GM10248 (cell line): ENCODE measurements at places on chromosomes 3 and 15.

- DNase-seq, result no peak
Observed at GRCh38 chr3:116591236-116591635, 118.3 kb upstream of the TUSC7 start.

- no peak for DNase-seq
Observed at GRCh38 chr3:185713015-185713414, 111.8 kb downstream of the IGF2BP2 start.

DNA sequence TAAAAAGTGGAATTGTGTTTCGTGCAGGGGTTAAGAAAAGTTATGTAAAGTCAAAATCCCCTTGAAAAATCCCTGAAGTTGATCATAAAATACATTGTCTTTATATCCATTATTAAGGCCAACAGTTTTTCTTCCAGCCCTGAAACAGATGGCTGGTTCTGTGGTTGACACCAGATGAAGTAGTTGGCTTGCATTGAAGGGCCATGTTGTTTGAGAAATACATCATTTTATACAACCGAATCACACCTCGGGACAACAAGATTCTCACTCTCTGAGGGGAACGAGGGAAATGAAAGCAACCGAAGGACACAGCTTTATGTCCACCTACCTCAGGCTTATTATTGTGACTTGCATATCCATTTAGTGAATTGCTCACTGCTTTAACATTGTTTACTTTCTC is 126.0 kb upstream of the MITF start:
- DNase-seq, result no peak

GRCh38 chr3:188531210-188531609 is 377.3 kb downstream of the LPP start:
- DNase-seq, result no peak

DNA sequence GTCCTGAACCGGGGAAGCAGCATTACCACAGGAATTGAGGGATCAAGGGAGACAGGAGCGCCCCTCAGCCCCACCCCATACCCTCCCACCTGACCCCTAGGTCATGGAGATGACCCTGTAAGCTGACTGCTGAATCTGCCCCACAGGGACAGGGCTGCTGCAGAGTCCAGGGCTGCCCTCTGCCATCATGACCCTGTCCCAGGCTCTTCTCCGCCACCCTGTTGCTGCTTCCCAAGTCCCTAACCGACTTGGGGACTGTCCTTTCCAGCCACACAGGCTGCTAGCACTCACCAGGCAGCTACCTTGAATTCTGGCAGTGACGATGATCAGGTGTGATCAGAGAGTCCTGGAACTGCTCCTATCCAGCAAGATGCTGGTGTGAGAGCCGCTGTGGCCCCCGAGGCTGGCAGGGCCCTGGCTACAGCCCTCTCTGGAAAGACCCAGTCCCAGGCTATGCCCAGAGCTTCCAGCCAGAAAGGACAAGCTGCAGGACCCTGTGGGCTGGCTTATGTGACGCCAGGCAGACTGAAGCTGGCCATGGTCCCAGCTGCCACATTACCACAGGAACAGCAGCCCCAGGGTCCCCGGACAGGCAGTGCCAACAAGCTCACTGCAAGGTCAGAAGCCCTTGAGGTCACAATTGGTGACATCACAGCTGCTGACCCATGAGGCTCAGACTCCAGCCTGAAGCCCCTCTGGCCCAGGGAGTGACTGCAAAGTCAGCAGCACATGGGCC is at the start of gene C3orf22:
Gene C3orf22 (minus strand): TSS at position 597 of the 736 bp plus-strand sequence. CDS start 5,542 bp downstream, outside the sequence.
- no peak for DNase-seq

GRCh38 chr15:52317688-52318087 is 22.1 kb upstream of the MYO5C start:
- no peak for DNase-seq

- DNase-seq, result no peak
Observed at GRCh38 chr15:49991587-49991986, 127.4 kb downstream of the ATP8B4 start.

- no peak for DNase-seq
Observed at GRCh38 chr3:101300073-101300472, 20.3 kb downstream of the IMPG2 start.

DNA sequence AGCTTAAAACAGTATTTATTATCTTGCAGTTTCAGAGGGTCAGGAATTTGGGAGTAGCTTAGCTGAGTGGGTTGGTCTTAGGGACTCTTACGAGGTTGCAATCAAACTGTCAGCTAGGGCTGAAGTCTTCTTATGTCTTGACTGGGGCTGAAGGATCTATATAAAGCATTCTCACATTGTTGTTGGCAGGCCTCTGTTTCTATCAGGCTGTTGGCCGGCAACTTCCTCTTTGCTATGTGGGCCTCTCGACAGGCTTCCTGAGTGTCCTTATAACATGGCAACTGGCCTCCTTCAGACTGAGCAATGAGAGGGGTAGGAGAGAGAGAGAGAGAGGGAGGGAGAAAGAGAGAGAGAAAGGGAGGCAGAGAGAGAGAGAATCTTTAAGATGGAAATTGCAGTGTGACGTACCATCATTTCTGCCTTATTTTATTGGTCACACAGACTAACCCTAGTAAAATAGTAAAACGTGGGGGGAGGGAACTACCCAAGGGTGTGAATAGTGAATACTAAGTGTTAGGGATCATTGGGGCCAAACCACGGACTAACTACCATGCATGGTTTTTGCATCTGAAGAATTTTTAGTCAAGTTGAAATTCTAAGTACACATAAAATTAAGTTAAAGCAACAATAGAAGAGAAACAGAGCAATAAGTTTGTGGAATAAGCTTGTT is 16.1 kb downstream of the FGF7 start:
- DNase-seq, result no peak

GRCh38 chr3:44468572-44469520 is 8.6 kb downstream of the ZNF445 start:
- DNase-seq, result no peak

- DNase-seq, result no peak
Observed at GRCh38 chr3:154236331-154236730, 88.0 kb downstream of the DHX36 start.

DNA sequence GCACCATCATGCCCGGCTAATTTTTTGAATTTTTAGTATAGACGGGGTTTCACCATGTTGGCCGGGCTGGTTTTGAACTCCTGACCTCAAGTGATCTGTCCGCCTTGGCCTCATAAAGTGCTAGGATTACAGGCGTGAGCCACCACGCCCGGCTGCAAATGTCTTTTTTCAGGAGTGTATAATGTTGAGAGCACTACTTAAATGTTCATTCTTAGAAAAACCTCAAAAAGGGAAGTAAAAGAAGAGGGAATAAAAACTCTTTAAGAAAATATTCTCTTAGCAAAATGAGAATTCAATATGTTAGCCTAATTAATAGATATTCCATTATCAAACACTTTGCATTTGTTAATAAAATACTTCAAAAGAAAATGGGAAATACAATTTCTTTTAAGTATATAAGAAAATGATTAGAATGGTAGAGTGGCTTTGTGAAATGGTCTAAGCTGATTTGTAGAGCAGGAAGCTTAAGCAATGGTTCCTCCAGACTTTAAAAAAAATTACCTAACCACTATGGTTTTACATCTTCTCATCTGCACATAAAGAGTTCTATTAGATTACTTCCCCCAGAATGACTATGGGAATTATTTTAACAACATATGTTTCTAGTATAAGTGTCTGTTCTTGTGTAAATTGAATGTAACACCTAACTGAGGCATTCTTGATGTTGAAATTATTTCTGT is 226.7 kb upstream of the ALCAM start:
- DNase-seq, result no peak
